ENCODE measurements at places on chromosomes 11 and 22.

DNA sequence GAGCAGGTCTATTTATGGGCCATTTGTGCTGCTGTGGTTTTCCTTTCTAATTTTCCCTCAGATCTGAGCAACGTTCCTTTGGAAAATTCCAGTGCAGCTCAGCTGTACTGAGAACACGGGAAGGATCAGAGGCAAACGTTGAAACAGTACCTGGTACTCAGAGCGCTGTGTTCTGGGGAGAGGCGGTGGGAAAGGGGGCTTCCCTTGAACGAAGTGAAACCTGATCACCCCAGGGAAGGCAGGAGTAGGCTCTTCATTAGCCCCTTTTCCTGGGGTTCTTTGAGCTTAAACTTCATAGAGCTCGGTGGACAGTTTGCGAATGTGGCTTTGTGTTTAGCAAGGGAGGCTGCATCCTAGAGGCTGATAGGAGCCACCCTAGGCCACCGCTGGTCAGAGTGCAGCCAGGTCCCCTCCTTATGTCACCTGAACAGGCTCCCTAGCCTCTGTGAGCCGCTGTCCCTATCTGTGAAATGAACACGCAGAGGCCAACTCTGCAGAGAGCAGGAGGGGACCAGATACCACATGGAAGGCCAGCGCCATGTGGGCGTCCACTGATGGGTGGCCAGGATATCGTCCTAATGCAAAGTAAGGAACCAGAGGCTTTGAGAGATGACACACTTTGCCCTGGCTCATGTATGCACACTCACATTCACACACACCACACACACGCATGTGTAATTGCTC is 1464.8 kb downstream of the BRD1 start:
- no peak for DNase-seq
- no peak overlapping the region for H3K4me3 ChIP-seq
- H3K36me3 ChIP-seq, result no peaks in the 10 kb centered on the region

GRCh38 chr11:15145615-15146014 is 30.9 kb downstream of the INSC start:
- H3K27ac ChIP-seq, result no peak overlapping the region
- no peaks in the 10 kb centered on the region for H3K27me3 ChIP-seq
- H3K4me1 ChIP-seq, result peaks cover 5% of the 10 kb centered on the region
- DNase-seq, result no peak

- H3K27ac ChIP-seq, result no peak overlapping the region
- no peak for DNase-seq
- no peak overlapping the region for H3K4me3 ChIP-seq
- H3K27me3 ChIP-seq, result no peaks in the 10 kb centered on the region
Measured at GRCh38 chr11:101743828-101744227, 160.0 kb upstream of the TRPC6 start.

DNA sequence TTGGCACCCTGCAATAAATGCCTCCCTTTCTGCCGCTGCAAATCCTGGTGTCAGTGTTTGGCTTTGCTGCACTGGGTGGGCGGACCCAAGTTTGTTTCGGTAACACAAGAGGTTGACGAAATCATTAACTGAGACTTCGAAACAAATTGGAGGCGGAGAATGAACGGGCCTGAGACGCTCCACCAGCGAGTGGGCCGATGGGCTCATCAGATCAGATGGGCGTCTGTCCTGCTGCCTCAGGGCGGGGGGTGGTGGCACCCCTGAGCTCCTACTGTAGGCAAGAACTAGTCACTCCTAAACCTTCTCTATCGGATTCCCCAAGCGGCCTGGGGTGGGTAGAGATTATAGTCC is 918 bp upstream of the CAPN5 start:
- no peaks in the 10 kb centered on the region for H3K36me3 ChIP-seq
- no peaks in the 10 kb centered on the region for H3K27me3 ChIP-seq
- no peak for DNase-seq
- H3K4me1 ChIP-seq, result peaks cover 8% of the 10 kb centered on the region
- H3K4me3 ChIP-seq, result peak overlapping the region; percentile 74

- H3K4me1 ChIP-seq, result no peaks in the 10 kb centered on the region
- H3K27ac ChIP-seq, result no peak overlapping the region
- H3K27me3 ChIP-seq, result no peaks in the 10 kb centered on the region
- no peak for DNase-seq
Measured at GRCh38 chr11:8926236-8926635, 6.5 kb downstream of the C11orf16 start.

Data from CD8-positive, alpha-beta memory T cell (primary cell).